ENCODE measurements at places on chromosomes 12 and 14.

DNA sequence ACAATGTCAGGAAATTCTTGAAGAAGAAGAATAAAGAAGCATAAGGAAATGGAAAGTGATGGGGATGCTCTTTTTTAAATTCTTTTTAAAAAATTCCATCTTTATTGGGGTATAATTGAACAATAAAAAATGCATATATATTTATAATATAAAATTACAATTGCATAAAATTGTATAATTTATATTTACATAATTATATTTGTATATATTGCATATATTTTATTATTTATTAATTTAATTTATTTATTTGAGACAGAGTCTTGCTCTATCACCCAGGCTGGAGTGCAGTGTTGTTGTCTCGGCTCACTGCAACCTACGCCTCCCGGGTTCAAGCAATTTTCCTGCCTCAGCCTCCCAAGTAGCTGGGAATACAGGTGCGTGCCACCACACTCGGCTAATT lies 36.3 kb downstream of the PAH start:
- H3K4me1 ChIP-seq: no peaks in the 10 kb centered on the region
- H3K27ac ChIP-seq: no peak overlapping the region
- no peaks in the 10 kb centered on the region for H3K27me3 ChIP-seq

DNA sequence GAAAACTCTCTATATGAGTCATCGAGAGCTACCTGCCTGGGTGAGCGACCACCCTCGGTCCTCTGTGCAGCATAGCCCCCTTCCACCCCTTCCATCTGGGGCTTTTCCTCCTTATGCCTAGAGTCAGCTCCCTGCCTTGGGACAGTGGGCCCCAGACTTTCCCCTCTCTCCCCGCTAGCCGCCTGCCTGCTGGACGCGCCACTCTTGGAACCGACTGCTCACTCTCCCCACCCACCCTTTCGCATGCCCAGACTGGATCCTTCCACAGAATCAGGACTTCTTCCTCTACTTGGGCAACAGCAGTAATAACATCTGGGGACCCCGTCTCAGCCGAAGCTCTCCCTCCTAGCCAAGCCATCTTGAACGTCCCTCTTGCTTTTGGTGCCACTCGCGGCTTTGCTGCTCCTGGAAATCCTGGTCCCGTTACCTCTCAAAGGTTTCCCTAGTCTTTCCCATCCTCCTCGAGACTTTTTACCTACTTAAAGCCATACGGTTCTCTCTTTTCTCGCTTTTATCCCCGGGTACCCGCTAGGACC lies 671 bp downstream of the ESYT1 start:
- H3K4me3 ChIP-seq: peak overlapping the region; percentile 88
- H3K36me3 ChIP-seq: no peaks in the 10 kb centered on the region
- H3K27me3 ChIP-seq: no peaks in the 10 kb centered on the region
- peak overlapping the region; percentile 90 for H3K27ac ChIP-seq

- no peaks in the 10 kb centered on the region for H3K36me3 ChIP-seq
- peak; percentile 43 for DNase-seq
- H3K27ac ChIP-seq: peak overlapping the region; percentile 81
- H3K4me1 ChIP-seq: peaks cover 14% of the 10 kb centered on the region
Observed at GRCh38 chr12:124608450-124608870, 41.0 kb upstream of the NCOR2 start.

DNA sequence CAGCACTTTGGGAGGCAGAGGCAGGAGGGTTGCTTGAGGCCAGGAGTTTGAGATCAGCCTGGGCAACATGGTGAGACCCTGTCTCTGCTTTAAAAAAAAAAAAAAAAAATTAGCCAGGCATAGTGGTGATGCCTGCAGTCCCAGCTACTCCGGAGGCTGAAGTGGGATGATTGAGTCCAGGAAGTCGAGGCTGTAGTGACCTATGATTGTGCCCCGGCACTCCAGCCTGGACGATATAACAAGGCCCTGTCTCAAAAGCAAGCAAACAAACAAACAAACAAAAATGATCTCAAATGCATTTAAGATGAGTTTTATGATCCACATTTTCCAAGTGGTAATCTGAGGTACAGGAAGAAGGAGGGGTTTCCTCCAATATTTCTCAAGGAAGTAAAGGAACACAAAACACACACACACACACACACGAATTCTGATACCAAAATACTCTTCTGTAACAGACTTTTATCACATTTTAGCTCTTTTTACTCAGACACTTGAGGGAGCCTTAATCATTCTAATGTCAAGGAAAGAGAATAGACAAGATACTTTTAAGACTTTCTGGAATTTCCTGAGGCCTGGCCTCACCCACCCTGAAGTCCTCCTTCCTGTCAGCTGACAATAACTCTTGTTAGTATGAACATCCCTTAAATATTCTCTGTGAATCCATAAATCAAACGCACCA lies 44.4 kb upstream of the CERS5 start:
- no peak for DNase-seq
- H3K4me3 ChIP-seq: no peak overlapping the region
- no peaks in the 10 kb centered on the region for H3K36me3 ChIP-seq

- no peak overlapping the region for H3K27ac ChIP-seq
- no peaks in the 10 kb centered on the region for H3K27me3 ChIP-seq
- DNase-seq: no peak
- H3K4me1 ChIP-seq: no peaks in the 10 kb centered on the region
- no peak overlapping the region for H3K4me3 ChIP-seq
- H3K36me3 ChIP-seq: no peaks in the 10 kb centered on the region
Observed at GRCh38 chr12:84561351-84561750, 351.2 kb downstream of the SLC6A15 start.

DNA sequence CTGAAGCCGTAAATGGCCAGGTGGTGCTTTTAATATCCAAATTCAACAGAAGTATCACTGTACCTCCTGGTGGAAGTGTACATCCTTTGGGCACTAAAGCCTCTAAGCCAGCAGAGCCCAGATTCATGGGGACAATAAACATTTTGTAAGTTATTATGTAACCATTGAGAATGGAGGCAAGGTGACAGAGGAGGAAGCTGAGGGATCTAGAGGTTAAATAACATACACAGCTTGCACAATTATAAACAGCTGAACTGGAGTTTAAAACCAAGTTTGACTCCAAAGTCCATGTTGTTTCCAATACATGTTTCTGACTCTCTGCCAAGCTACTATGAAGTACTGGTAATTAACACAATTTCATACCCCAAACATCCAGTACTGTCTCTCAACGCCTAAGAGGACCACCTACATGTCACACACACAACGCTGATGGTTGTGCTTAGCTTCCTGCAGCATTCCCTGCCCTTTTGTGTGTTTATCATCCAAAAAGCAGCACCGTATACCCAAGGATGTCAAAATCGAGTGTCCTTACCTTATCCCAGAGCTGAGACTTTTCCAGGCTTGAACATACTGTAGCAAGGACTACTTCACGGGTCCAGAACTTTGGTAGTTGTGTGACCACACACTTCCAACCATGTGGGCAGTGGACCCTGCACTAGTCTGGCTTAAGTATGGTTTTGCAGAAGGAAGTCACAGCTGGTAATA lies 41.3 kb downstream of the EGLN3 start:
- H3K4me1 ChIP-seq: peaks cover 10% of the 10 kb centered on the region
- DNase-seq: no peak
- H3K36me3 ChIP-seq: no peaks in the 10 kb centered on the region

GRCh38 chr14:90645842-90646443 lies 170.3 kb downstream of the TTC7B start:
- no peaks in the 10 kb centered on the region for H3K36me3 ChIP-seq
- H3K27me3 ChIP-seq: no peaks in the 10 kb centered on the region
- H3K4me1 ChIP-seq: no peaks in the 10 kb centered on the region
- no peak overlapping the region for H3K4me3 ChIP-seq

DNA sequence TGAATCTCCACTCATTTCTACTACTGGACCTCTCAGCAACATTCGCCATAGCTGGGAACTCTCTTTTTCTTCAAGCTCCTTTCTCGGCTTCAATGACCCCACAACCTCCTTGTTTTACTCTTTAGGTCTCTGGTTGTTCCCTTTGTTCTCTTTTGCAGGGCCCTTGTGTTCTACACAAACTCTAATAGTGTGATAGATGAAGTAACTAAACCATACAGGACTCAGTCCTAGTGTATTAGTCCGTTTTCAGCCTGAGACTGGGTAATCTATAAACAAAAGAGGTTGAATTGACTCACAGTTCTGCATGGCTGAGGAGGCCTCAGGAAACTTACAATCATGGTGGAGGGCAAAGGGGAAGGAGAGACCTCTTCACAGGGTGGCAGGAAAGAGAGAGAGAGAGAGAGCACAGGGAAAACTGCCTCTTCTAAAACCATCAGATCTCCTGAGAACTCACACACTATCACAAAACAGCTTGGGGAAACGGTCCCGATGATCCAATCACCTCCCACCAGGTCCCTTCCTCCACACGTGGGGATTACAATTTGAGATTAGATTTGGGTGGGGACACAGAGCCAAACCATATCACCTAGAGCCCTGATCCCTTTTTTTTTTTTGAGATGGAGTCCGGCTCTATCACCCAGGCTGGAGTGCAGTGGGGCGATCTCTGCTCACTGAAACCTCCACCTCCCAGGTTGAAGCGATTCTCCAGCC lies 32.0 kb upstream of the WNK1 start:
- H3K27ac ChIP-seq: no peak overlapping the region
- DNase-seq: no peak
- no peaks in the 10 kb centered on the region for H3K36me3 ChIP-seq
- H3K27me3 ChIP-seq: no peaks in the 10 kb centered on the region

DNA sequence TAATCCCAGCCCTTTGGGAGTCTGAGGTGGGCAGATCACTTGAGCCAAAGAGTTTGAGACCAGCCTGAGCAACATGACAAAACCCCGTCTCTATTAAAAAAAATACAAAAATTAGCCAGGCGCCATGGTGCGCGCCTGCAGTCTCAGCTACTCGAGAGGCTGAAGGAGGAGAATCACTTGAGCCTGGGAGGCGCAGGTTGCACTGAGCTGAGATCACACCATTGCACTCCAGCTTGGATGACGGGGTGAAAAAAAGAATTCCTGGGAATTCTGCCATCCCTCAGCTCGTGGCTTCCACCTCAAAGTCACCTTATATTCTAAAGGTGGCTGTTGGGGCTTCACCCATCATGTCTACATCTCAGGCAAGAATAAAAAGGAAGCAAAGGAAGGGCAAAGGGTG lies 12.9 kb downstream of the BCL2L14 start:
- no peak for DNase-seq
- no peak overlapping the region for H3K4me3 ChIP-seq
- no peaks in the 10 kb centered on the region for H3K27me3 ChIP-seq
- H3K36me3 ChIP-seq: peaks cover 5% of the 10 kb centered on the region

GRCh38 chr12:59858508-59859170 lies 262.8 kb downstream of the SLC16A7 start:
- no peaks in the 10 kb centered on the region for H3K36me3 ChIP-seq
- no peaks in the 10 kb centered on the region for H3K27me3 ChIP-seq
- no peak for DNase-seq
- no peak overlapping the region for H3K27ac ChIP-seq

- H3K4me1 ChIP-seq: peaks cover 11% of the 10 kb centered on the region
- H3K27me3 ChIP-seq: no peaks in the 10 kb centered on the region
- no peak overlapping the region for H3K4me3 ChIP-seq
- H3K27ac ChIP-seq: no peak overlapping the region
Observed at GRCh38 chr14:72519543-72519942, 374.4 kb downstream of the DPF3 start.

GRCh38 chr14:32358781-32359180 lies 29.7 kb downstream of the AKAP6 start:
- H3K36me3 ChIP-seq: no peaks in the 10 kb centered on the region
- H3K27ac ChIP-seq: no peak overlapping the region
- H3K4me1 ChIP-seq: no peaks in the 10 kb centered on the region
- DNase-seq: no peak

GRCh38 chr14:103634156-103634555 lies 5.1 kb downstream of the KLC1 start:
- DNase-seq: no peak
- no peaks in the 10 kb centered on the region for H3K36me3 ChIP-seq
- no peak overlapping the region for H3K27ac ChIP-seq
- H3K4me3 ChIP-seq: no peak overlapping the region

GRCh38 chr12:14279845-14280244 lies 85.6 kb upstream of the ATF7IP start:
- no peaks in the 10 kb centered on the region for H3K27me3 ChIP-seq
- H3K27ac ChIP-seq: no peak overlapping the region
- DNase-seq: no peak
- no peaks in the 10 kb centered on the region for H3K36me3 ChIP-seq
- no peaks in the 10 kb centered on the region for H3K4me1 ChIP-seq

- peaks cover 3% of the 10 kb centered on the region for H3K4me1 ChIP-seq
- no peaks in the 10 kb centered on the region for H3K27me3 ChIP-seq
- H3K27ac ChIP-seq: peak overlapping the region; percentile 81
Observed at GRCh38 chr12:14958361-14959125, 2.9 kb downstream of the ARHGDIB start.

- no peak for DNase-seq
- no peak overlapping the region for H3K4me3 ChIP-seq
- H3K36me3 ChIP-seq: no peaks in the 10 kb centered on the region
Observed at GRCh38 chr12:19239616-19240234, 110.2 kb downstream of the PLEKHA5 start.

DNA sequence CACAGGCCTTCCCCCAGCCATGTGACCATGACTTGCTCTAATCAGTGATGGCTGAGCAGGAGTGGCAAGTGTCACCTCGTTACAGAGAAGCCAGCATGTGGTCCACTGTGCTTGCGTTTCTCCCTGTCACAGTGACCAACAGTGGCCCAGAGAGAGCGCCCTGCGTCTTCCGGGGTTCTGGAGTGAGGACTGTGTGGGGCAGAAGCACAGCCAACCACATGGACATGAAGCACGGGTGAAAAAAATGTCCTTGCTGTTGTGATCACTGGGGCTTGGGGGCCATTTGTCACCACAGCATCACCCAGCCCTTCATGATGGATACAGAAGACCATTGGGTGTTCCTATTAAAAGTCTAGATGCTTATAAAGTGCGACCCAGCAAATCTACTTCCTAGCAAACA lies 174.6 kb upstream of the C14orf180 start:
- H3K4me3 ChIP-seq: no peak overlapping the region
- no peak overlapping the region for H3K27ac ChIP-seq
- no peak for DNase-seq
- no peaks in the 10 kb centered on the region for H3K36me3 ChIP-seq

DNA sequence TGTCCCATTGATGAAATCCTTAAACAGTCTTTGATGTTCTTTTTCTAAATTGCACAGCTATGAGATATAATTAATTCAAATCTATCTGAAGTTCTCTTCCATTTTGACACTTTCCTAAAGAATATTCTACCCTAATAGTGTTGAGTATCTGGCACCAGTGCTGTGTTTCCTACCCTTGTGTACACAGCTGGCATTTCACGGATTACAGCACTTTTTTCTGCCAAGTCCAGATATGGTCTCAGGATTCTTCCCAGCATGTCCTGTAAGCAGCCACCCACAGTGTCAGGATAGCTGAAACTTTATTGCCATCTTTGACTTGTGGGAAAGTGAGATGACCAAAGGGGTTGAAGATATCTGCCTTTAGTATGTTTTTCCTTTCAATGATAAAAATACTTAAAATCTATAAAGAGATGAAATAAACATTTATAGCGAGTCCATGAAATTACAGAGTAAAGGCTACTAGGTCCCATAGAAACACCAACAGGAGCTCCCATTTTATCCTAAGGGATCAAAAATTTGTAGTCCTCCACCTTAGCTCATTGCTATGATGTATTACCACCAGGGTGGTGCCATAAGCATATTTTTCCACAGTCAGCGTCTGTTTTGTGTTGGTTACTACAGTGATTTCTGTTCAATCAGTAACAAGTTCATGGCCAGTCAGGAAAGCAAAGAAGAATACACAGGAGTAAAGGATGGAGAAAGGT lies 96.7 kb downstream of the TRHDE start:
- no peak overlapping the region for H3K27ac ChIP-seq
- no peak for DNase-seq
- no peaks in the 10 kb centered on the region for H3K36me3 ChIP-seq
- no peaks in the 10 kb centered on the region for H3K27me3 ChIP-seq
- H3K4me3 ChIP-seq: no peak overlapping the region

- H3K4me1 ChIP-seq: peaks cover 14% of the 10 kb centered on the region
- no peaks in the 10 kb centered on the region for H3K36me3 ChIP-seq
- no peak overlapping the region for H3K4me3 ChIP-seq
- H3K27ac ChIP-seq: peak overlapping the region; percentile 91
Observed at GRCh38 chr12:6608592-6609281, 1.6 kb upstream of the CHD4 start.
